Neural cell (in vitro differentiated cells): ENCODE measurements at places on chromosomes 1 and 21. TPM values are rescaled to one million over a fixed set of nuclear protein-coding genes. Genes with fewer than 3 reads are reported as not detected.

ADAMTSL4 gene
- polyA plus RNA-seq: 0.56 TPM in 1 of 2 replicates, not detected in the other

MPZL1 gene
- 167 and 191 TPM in 2 replicates for polyA plus RNA-seq

UBXN10 gene
- 0.64 and 0.82 TPM in 2 replicates for polyA plus RNA-seq

S100A2 gene
- not detected in 2 replicates for polyA plus RNA-seq

RGS8 gene
- 2.9 and 8.3 TPM in 2 replicates for polyA plus RNA-seq

RYR2 gene
- polyA plus RNA-seq: 3.8 and 5.1 TPM in 2 replicates

LRRC53 gene
- not detected in 2 replicates for polyA plus RNA-seq

SPATA46 gene
- polyA plus RNA-seq: not detected in 2 replicates

CBR1 gene
- polyA plus RNA-seq: 7.8 and 9.2 TPM in 2 replicates

ADCY10 gene
- polyA plus RNA-seq: 0.09 and 0.22 TPM in 2 replicates

AADACL3 gene
- polyA plus RNA-seq: not detected in 2 replicates

GJA4 gene
- polyA plus RNA-seq: not detected in 2 replicates
